OCI-LY7 (cell line): ENCODE measurements at places on chromosomes 6 and 20. TPM values are rescaled to one million over a fixed set of nuclear protein-coding genes. Genes with fewer than 3 reads are reported as not detected.

GRCh38 chr20:10642856-10643559 lies 30.8 kb downstream of the JAG1 start:
- no peak for DNase-seq

DNA sequence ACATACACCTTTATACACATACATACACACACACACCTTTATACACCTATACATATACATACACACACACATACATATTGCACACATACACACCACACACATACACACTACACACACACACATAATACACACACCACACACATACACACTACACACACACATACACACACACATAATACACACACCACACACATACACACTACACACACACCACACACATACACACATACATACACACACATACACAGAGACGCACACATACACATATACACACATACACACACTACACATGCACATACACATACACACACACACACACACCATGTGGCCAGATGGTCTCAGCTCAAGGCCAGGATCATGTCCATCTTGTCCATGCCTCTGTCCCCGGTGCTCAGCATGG lies 25.7 kb downstream of the BPIFB1 start:
- DNase-seq: no peak

GRCh38 chr20:51385646-51386530 lies 156.6 kb downstream of the NFATC2 start:
- DNase-seq: peak; percentile 74

- no peak for DNase-seq
Observed at GRCh38 chr6:130889423-130889822, 62.2 kb downstream of the SMLR1 start.

DNA sequence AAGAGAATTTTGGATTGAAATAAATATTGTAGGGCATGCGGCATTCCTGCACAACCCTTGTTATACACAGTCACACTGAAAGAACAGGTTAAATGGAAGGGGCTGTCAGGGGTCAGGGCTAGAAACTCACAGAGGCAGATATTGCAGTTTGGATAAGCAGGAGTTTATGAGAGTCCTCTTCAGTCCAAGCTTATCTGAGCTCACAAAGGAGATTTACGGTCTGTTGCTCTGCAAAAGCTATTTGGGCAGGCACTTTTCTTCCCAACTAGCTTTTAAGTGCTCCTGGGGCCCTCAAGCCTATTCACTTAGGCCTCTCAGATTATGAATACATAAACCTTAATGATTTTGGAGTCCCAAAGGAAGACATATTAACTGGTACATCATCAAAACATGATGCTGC lies 156.2 kb downstream of the SOX4 start:
- no peak for DNase-seq

DNA sequence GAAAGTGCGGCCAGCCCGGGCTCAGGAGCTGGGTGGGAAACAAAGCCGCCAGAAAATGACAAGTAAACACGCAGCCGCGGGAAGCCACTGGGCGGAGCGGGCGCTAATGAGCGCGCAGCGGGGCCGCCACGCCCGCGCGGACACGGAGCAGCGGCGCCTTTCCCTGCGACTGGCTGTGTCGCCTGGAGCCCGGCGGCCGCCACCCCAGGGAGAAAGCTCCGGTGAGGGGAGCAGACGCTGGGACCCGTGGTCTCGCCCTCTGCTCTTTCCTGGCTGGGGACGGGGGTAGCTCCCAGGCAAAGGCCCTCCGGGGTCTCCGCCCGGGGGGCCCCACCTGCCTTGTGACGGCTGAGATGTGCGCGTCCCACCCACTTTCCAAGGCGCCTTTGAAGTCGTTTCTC lies 54.9 kb downstream of the PRR18 start:
- no peak for DNase-seq

GRCh38 chr6:53547166-53547810 lies 2.4 kb upstream of the GCLC start:
- no peak for DNase-seq

DNA sequence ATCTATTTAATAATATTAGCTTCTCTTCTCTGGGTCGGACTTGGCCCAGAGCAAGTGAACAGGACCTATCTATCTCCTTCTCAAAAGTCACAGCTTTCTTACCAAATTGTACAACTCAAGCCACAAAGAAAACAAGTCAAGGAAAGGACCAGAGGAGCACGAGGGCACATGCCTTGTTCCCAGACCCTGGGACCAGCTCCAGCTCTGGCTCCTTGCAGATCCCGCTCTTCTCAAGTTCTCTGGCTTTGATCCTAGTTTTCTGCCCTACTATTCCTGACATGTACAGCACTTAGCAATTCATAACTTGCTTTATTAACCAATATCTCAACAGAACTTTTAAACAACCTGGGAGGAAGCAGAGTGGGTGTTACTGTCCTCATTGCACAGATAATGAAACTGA lies 185.9 kb downstream of the ESR1 start:
- DNase-seq: no peak

- DNase-seq: no peak
Observed at GRCh38 chr6:40484066-40484465, 103.1 kb downstream of the LRFN2 start.

DNA sequence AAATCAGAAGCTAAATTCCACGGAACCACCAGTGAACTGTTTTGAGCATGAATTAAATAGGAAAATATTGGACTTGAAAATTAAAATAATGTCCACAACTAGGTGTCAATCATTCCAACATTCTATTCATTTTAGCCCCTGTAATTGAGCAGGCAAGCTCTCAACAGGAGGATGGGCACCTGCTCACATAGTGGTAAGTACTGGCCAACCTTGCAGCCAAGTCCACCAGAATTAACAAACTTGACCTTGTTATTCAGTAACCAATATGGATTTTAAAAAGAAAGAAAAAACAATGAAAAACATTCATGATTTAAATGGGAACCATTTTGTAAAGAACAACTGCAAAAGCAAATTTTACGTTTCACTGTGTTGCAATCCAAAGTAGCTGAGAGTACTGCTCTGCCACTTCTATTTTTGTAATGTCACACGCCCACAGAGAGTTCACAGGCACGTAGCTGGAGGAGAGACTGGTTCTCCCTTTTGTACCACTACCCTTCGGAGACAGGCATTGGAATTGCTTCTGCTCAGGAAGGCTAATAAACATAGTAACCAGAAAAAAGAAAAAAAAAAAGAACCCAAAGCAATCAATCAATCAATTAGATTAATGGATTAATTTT lies 75.2 kb upstream of the F13A1 start:
- no peak for DNase-seq

DNA sequence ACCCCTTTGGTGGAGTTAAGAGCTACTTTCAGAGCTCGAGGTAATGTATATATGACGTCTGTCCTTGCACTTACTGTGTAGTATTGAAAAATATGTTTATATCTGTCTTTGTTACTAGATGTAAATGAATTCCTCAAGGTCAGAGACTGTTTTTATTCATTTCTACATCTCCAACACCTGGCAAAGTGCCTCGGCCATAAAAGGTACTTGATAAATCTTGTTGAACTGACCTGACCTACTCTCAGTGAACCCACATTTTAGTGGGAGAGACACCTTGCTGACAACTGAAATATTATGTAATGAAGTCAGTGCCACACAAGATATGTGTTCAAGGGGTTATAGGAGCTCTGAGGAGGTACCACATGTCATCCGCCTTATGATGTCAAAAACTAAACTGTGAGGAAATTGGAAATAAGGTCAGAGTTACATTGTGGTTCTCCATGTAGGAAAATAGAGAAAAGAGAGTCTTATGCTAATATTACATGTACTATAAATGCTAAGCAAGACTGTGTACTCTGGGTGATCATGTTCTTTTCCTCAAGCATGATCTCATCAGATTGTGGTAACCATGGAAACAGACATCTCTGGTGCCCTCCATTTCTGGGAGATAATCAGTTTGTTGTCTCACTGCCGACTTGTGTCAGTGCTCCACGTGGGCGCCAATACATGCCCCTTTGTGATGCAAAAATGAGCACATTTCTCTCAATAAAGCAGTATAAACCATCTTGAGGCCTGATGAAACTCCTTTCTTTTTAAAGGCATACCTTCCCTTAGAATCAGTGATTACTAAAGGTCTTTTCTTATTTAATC lies 5.7 kb upstream of the TMEM30A start:
- DNase-seq: no peak

- DNase-seq: no peak
Observed at GRCh38 chr6:34485321-34486060, 19.6 kb downstream of the PACSIN1 start.

- DNase-seq: no peak
Observed at GRCh38 chr20:34689486-34689885, 12.6 kb upstream of the PIGU start.

DNA sequence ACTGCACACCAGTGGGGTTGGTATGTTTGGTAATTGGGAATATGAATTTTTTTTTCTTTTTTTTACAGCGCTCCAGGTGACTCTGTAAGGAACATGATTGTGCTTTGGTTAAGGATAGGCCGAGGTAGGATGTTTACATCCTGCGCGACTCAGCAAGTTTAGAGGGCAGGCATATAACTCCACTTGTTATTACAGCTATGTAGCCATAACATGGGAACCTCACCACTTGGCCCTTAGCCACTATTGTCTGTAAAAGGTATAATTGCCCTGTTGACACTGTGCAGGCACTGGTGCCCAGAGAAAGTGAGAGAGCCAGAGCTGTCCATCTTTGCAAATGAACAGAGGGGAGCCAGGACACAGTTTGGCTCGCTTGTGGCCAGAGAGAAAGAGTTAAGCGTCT lies 172.9 kb downstream of the MCHR2 start:
- DNase-seq: no peak

DNA sequence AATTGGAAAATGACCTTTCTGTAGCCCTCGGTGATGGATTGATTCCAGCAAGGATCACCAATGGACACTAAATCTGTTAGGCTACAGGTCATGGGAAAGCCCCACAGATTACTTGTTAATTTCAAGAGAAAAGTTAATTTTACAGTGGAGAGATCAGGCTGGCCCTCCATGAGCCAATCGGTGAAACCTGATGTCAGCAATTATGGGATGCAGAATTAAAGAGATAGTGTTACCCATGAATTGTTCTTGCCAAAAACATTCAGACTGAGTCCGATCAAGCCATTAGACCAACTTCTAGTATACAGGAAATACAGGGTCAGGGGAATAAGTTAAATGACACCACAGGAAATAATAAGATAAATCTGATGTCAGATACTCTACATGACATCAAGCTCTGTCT lies 214.9 kb upstream of the SYNDIG1 start:
- DNase-seq: no peak

GRCh38 chr20:12698817-12699216 lies 310.0 kb upstream of the SPTLC3 start:
- no peak for DNase-seq

DNA sequence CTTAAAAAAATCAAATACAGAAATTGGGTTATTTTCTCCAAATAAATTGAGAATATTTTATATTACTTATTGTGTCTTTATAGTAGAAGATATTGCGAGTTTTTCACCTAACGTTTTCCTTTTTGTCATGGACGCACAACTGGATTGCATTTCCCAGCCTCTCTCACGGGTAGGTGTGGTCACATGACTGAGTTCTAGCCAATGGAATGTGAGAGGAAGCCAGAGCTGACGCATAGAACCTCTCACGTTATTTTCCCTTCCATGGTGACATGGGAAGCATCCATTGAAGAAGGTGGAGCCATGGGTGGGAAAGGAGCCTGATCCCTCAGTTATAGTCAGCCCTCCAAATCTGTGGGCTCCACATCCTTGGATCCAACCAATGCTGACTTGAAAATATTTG lies 155.9 kb upstream of the UST start:
- DNase-seq: no peak

- DNase-seq: no peak
Observed at GRCh38 chr6:40894962-40895799, 143.8 kb downstream of the UNC5CL start.

- DNase-seq: peak; percentile 76
Observed at GRCh38 chr20:38094373-38094891, 60.9 kb downstream of the RPRD1B start.

- DNase-seq: peak; percentile 13
Observed at GRCh38 chr20:25637247-25637646, 13.4 kb upstream of the NANP start.

DNA sequence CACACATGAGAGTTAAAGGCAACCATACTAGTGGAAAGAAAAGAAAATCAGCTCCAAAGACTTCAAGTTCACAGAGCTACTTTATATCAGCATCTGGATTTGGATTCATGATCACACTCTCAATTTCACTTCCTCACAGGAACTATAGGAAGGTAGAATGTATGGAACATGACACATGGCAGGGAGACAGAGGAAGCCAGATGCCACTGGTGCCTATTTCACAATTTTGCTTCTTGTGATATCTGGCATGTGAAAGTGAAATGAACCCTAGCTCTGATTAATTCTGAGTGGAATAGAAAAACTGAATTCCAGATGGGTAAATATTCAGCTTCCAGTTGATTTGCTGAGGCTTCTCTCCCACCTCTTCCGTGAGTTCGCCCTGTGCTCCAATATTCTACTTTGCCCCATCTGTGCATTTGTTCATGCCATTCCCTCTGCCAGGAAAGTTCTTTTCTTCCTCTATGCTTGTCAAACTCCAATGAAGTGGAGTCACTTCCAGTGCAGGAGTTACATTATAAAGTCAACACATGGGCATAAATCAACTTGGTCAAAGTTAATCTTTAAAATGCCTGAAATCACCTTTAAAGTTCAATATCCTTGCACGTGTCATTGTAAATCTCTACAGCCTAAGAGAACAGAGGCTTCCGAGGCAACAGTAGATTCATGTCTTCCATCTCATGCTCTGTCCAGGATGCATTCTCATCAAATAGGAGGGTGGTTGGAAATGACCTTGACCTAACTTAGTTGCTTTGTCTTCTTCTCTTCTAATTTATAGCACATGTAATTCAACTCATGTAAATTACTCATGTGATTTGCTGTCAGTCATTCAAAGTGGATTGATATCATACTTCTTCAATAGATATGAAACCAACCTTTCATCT lies 275.3 kb downstream of the HIVEP2 start:
- DNase-seq: no peak

- DNase-seq: no peak
Observed at GRCh38 chr20:64180673-64181072, 16.4 kb downstream of the MYT1 start.

DNA sequence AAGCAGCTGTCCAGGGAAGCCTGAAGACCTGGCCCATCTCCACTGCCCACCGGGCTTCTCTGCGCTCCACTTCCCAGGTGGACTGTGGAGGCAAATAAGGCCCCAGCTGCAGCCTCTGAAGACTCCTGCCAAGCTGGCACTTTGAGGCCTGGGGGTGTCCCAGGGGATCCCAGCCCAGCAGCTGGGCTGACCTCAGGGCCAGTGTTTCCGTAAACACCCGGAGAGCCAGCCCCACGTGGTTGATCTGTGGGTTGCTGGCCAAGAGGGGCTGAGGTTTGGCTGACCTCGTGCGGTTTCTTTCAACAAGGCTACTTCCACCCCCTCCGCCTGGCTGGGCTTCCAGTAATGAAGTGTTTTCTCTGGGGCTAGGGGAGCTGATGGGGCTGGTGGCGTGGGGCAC lies 12.4 kb upstream of the CCN5 start:
- peak; percentile 48 for DNase-seq

SLC17A1 gene
- total RNA-seq: not detected in 2 replicates

BPIFB4 gene
- total RNA-seq: not detected in 2 replicates

CALHM6 gene
- 0.79 and 1.8 TPM in 2 replicates for total RNA-seq

SOX12 gene
- total RNA-seq: 43.8 and 46.6 TPM in 2 replicates

SLC32A1 gene
- total RNA-seq: not detected in 2 replicates

SLC44A4 gene
- not detected in 2 replicates for total RNA-seq
